ENCODE measurements at places on chromosomes 11 and 22. TPM values are rescaled to one million over a fixed set of nuclear protein-coding genes. Genes with fewer than 3 reads are reported as not detected.

- DNase-seq, result peak; percentile 62
These were observed 721.4 kb downstream of the BRD1 start for GRCh38 chr22:49106096-49106841.

GCAT gene
- total RNA-seq, result 4.3 TPM

DNA sequence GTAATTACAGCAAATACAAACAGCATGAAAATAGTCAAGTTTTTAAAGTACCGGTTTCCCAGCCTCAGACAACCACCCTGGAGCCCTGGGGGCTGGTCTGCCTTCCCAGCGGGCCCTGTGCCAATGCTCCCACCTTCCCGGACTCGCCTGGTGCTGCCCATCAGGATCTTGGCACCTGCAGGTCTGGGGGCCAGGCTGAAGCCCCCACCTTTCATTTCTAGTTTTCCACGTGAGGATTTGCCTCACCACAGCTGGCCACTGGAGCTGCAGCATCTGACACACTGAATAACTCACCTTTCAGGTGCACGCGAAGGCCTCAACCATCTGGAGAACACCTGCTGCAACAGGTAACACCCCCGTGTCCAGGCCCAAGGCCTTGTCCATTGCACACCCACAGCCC is 108.7 kb upstream of the THY1 start:
- DNase-seq, result no peak

GRCh38 chr11:69209038-69209350 is 53.3 kb downstream of the SMIM38 start:
- peak; percentile 81 for DNase-seq

DNA sequence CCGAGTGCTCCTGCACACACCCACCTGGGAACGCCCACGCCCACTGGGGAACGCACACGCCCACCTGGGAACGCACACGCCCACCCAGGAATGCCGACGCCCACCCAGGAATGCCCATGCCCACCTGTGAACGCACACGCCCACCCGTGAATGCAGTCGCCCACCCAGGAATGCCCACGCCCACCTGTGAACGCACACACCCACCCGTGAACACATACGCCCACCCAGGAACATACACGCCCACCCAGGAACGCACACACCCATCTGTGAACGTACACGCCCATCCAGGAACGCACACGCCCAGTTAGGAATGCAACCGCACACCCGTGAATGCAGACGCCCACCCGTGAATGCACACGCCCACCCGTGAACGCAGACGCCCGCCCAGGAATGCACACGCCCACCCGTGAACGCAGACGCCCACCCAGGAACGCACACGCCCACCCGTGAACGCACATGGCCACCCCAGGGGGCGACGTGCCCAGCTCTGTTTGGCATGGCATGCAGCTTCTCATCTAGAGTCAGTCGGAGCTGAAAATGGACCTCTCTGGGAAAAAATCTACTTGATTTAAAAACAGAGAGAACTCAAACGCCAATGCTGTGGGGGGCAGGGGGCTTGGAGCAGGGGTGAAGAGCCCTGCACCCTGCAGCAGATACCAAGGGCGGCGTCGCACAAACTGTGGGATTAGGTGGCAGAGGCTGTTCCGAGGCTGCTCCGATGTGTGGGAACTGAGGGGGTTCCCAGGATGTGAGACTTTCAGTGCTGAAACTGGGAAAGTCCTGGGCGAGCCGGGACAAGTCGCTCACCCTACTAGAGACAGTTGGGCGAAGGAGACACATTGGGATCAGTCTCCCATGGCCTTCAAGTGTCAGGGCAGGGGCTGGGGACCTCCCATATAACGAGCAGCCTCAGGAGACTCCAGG is 83.3 kb downstream of the MYEOV start:
- DNase-seq, result no peak

DNA sequence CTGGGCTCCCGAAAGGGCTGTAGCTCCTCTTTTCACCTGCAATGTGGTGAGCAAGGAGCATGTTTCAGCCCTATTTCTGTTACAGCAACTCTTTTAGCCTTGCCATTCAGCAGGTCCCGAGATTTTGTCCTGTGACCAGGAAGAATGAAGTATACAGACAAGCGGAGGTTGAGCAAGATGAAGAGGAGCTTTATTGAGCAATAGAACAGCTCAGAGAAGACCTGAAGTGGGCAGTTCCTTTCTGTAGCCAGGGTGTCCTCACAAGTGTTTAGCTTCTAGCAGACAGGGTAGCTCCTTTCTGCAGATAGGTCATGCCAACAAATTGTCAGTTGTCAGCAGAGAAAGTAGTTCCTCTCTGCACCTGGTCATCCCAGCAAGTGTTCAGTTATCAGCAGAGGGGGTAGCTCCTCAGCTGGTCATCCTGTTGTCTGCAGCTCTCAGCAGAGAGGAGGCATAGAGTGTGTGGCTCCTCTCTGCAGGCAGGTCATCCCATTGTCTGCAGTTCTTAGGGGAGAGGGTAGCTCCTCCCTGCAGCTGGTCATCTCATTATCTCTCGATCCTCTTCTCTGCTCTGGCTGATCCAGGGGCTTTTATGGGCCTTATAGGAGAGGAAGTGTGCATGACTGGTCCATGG is 5.4 kb upstream of the OR56A4 start:
- DNase-seq, result no peak

DNA sequence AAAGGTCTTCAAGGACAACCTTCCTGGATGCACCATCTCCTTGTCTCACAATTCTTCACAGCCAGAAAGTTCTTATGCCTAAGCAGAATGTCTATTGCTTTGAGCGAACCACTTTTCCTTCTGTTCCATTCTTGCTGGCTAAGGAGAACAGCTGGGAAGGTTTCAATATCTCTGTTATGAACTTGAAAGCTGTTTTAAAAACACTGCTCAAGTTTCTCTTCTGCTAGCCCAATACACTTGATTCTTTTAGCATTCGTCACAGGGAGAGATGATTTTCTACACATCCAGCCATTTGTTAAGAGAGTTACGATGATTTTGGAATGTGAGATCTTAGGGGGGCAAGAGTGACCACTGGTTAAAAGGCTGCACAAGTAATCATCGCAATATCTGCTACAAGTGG is 249.3 kb downstream of the KIRREL3 start:
- DNase-seq, result no peak

- no peak for DNase-seq
These were observed 82.4 kb upstream of the BLID start for GRCh38 chr11:122198291-122198983.

- no peak for DNase-seq
These were observed 712.4 kb downstream of the TBC1D22A start for GRCh38 chr22:47474895-47475294.

KCNK4 gene
- not detected for total RNA-seq

DNA sequence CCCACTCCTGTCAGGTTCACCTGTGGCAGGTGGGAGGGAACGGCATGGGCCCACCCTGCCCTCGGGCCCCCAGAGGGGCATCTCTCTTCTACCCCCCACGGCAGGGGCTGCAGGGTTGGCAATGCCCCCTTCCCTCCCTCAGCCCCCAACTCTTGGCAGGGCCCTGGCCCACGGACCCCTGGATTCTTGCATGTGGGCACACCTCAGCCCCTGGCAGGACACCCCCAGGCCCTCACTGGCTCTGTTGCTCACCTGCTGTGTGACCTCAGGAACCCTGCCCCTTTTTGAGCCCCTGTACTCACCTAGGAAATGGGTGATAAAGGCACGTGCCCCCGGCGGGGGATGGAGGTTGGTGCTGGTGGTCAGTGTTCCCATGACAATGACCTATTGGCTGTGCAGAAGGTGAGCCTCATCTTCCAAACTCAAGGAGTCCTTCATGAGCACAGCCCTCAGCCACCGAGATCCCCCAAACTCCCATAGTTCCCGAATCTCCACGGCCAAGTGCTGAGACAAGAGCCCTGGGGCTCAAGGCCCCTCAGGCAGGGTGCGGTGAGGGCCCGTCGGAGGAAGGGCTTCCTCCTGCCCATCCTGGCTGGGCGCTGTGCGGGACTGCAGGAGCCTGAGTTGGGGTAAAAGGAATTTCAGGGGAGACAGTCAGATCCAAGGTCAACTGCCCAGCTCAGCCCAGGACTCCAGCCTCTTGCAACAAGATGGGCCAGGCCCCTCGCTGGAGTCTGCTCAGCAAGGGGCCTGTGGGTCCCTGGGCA is 198.2 kb downstream of the IGLL1 start:
- peak; percentile 79 for DNase-seq

- no peak for DNase-seq
These were observed 868.7 kb upstream of the CHORDC1 start for GRCh38 chr11:91091563-91091962.

NUP50 gene
- 58.0 TPM for total RNA-seq

SERHL2 gene
- total RNA-seq, result 1.00 TPM

DDI1 gene
- not detected for total RNA-seq

SLC6A5 gene
- total RNA-seq, result not detected

- no peak for DNase-seq
These were observed 9.3 kb downstream of the KCNJ5 start for GRCh38 chr11:128900468-128900867.

GRCh38 chr11:78762105-78762504 is 187.4 kb upstream of the NARS2 start:
- no peak for DNase-seq

Measured in mesenteric fat pad (tissue), 1 donor.